ENCODE measurements at places on chromosomes 3 and 15.
A peak's percentile ranks its signal among the peaks of the same experiment; 100 is the strongest.

- DNase-seq: no peak
Observed at GRCh38 chr3:14890476-14890875, 56.9 kb upstream of the NR2C2 start.

DNA sequence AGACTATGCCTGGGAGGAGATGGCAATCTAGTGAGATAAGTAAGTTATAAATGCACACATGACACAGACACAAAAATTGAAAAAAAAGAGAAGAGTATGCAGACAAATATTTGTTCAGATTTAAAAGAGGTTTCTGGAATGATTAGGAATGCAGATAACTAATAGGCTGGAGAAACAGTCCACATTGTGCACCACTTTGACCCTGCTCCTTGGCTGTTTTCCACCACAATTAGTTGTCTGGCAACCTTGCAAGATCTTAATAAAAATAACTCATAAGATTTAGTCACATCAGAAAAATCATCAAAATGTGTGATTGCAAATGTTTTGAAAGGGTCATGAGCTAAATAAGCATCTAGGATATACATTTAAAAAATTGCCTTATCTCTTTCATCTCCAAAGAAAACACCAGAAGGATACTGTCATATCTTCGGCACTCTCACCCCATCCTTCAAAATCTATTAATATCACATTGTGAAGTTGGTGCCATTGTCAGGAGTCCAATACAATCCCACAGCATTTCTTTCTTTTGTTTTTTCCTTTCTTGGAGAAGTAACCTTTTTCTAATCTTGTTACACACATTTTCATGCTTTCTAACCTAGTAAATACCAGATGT is 153.7 kb upstream of the KCNMB2 start:
- peak; percentile 97 for DNase-seq

DNA sequence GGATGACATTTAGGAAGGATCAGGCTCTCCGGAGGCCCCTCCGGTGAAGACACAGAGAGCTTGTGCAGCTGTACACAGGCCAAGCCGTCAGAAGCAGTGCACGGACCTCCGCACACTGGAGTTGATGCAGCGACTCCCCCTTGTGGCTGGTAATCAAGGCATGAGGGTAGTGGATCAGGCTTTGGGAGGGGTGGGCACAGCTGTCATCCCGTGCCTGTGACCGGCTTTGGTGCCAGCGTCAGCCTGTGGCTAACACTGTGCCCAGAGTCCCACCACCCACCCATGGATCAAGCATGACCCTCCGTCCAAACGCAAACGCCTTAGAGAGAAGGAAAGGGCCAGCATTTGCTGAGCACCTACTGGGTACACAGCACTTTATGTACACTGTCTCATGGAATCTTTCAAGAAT is 8.2 kb upstream of the GRIP2 start:
- DNase-seq: peak; percentile 27

GRCh38 chr3:128222796-128223385 is 69.6 kb downstream of the EEFSEC start:
- no peak for DNase-seq

DNA sequence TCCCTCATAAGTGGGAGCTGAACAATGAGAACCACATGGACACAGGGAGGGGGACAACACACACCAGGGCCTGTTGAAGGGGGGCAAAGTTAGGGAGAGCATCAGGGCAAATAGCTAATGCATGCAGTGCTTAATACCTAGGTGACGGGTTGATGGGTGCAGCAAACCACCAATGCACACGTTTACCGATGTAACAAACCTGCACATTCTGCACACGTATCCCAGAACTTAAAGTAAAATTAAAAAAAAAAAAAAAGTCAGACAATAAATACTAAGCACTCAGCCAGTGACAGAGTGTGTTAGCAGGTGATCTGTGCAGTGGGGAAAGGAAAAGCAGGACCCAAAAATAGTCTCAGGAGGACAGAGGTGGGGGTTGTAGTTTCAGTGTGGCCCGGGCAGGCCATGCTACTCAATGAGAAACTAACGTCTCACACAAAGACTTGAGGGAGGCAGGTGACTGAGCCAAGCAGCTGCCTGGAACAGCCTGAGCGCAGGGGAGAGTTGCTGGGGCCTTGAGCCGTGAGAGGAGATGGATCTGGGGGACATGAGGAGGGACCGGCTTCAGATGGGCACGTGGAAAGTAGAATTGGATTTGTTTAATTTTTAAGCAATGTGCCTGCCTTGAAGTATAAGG is 18.4 kb downstream of the ANKDD1A start:
- DNase-seq: no peak

GRCh38 chr3:163548015-163548414 is 1530.3 kb downstream of the SI start:
- DNase-seq: no peak

- peak; percentile 4 for DNase-seq
Observed at GRCh38 chr3:86563400-86563970, 427.5 kb downstream of the VGLL3 start.

DNA sequence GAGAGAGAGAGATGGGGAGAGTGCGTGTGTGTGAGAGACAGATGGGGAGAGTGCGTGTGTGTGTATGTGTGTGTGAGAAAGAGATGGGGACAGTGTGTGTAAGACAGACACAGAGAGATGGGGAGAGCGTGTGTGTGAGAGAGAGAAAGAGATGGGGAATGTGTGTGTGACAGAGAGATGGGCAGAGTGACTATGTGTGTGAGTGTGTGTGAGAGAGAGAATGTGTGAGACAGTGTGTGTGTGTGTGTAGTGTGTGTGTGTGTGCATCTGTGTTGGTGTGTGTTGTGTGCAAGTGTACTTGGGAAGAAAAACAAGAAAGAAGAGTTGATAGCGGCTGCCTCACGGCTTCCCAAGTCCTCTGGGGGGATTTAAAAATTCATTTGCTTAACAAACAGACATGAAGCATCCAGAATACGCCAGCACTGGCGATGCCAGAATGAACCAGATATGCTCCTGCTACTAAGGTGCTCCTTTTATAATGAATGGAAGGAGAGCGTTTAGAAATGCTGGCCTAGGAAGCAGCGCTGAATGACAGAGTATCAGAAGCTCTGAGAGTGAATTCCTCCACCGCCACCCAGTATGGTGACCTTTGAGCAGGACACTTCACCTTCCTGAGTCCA is 186.1 kb upstream of the TSC22D2 start:
- no peak for DNase-seq

DNA sequence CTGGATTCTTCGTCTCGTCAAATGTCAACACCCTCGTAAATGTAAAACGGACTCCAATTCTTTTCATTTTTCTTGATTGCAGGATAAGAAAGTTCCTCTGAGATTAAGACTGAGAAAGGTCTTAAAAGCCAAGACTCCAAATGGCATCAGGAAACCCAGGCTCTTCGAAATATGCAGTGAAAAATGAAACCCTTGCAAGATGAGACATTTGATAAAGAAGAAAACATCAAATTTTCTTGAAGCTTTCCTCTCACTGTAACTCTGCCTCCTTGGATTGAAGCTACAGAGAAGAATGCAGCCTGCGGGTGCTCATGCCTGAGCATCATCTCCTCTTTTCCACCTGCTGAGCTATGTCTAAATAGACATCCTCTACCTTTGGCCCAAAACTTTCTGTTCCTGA is 342.4 kb upstream of the THBS1 start:
- no peak for DNase-seq

- no peak for DNase-seq
Observed at GRCh38 chr3:74268753-74269152, 345.7 kb downstream of the CNTN3 start.

GRCh38 chr15:81411051-81411450 is 37.0 kb upstream of the TMC3 start:
- no peak for DNase-seq

DNA sequence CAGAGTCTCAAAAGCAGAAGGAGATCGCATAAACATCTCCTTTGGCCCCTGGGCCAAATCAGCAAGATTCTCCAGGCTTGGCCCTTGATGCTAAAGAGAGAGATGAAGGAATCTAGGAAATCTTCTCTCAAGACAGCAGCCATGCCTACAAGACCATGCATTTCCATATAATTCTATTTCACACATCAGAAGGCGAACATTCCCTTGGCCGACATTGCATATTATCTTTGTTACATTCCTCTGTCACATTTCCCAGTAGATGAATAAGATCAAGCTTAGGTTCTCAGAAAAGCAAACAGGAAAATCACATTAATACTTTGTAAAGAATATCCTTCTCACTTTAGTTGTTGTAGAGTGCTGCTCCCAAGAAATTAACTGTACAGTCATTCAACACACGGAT is 21.3 kb downstream of the GASK1A start:
- no peak for DNase-seq

GRCh38 chr15:83144771-83145170 is 37.3 kb downstream of the TM6SF1 start:
- DNase-seq: no peak

- DNase-seq: no peak
Observed at GRCh38 chr3:41581700-41582099, 380.2 kb downstream of the ULK4 start.

All from non-pigmented ciliary epithelial cell (primary cell).